AG09319 (cell line): ENCODE measurements at places on chromosomes 2 and 18.

GRCh38 chr2:12062053-12062395, 315.6 kb downstream of the LPIN1 start:
- no peak for DNase-seq

DNA sequence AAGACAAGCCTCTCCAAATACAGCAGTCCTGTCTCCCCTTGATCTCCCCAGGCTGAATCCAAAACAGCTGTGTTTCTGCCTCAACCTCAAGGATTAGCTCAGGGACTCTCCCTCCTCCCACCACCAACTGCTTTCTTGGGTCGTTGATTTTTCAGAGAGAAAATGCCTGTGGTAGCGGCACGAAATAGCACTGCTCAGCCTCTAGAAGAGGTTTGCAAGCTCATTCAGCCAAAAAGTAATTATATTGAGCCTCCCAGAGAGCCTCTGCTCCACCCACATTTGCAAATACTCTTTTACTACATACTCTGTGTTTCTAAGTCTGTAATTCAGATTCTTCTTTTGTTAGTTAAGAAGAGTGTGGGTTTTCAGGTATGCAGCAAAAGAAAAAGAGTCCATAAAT, 396.4 kb upstream of the TNP1 start:
- peak; percentile 78 for DNase-seq

DNA sequence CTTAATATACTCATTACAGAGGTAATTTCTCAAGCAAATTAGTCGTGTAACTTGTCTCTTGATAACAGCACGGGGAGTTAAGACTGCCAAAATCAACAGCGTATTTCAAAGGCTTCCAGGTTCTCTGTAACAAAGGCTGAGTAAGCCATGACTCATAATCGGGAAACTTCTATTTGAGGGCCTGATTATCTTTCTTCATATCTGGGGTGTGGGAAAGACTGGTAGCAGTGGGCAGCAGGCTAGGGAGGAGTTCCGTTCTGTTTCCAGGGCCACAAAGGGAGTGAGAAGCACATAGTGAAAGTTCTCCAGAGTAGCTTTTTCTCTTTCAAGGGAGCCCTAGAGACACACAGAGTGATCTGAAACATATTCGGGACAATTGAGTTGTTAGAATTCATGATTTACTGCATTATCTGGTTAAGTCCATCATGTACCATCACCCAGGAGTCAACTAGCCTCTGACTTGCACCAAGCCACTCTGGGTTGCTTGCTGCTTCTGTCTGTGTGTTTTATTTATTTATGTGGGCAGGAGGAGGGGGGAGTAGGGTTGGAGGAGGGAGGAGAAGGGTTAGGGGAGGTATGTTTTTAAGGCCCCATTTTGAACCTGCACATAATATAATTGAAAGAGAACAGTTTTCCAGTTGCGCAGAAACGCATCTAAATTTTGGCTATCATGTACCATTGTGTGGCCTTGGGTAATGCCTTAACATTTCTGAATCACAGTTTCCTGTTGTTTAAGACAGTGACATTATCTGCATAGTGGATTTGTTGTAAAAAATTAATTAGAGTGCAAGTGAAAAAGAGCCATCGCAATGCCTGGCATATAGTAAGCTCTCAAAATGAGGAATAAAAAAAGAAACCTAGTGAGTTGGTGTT, 80.5 kb upstream of the ITPRID2 start:
- peak; percentile 28 for DNase-seq

DNA sequence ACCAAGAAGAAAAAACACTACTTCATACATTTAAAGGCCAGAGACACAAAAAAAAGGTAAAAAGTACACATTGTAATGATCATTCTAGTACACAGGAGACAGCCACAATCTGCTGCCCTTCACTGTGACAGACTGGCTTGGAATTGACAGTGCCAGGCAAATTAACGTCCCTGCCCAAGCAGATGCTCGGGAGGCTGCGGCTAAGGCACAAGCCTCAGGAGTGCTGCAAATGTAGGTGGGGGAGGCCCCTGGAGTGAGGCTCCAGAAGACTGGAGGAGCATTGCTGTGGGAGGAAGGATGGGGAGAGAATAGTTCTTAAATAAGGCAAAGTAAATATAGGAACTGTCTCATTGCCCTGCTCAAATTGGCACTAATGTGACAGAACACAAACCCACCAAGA, 18.6 kb downstream of the ERCC3 start:
- DNase-seq = no peak

- no peak for DNase-seq
Observed at GRCh38 chr18:74665346-74665745, 67.7 kb downstream of the ZNF407 start.

DNA sequence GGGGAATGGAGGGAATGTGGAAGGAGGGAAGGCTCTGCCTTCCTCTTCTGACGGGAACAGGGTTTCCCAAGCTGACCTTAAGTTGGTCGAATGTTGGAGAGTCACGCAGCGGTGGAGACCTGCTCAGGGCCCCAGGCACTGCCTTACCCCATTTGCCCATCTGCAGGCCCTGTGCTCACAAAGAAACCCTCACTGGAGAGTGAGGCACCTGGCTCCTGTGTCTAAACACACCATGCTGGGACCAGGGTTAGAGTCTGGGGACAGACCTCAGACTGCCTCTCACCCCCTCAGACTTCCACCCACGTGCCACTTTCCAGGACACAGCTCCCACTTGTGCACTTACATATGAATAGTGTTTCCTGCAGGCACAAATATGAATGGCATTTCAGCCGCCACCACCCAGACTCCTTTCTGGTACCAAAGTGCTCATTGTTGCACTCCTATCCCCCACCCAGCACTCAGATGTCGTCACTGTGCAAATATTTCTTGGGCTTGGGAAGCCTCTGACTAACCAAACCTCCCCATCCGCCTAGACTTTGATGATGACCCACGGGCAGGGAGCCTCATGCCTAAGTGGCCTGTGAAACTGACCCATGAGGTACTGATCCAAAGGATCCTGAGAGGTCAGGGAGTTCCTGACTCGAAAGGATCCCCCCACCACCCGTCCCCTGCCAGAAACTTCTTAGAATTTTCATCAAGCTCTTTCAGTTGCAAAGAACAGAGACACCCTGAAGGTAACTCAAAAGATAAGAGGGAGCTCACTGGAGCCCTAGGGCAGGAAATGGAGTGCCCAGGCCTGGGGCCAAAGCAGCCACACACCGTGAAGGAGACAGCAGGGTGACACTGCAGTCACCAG, 78.3 kb downstream of the STPG4 start:
- peak; percentile 82 for DNase-seq

DNA sequence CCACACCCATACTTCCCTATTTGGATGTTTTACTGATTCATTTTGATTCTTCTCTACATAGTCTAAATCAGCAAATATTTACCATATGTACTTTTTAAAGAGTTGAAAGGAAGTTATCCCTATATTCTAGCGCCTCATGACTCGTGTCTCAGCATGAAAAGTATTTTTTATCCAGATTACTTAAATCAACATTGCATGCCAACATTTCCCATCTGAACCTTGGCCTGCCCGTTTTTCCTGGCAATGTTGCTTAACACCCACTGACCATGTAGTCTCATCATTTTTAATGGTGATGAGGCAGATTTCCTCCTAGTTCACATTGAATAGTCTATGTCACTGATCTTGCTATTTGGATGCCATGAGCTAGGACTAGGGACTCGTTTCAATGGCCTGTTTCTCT, 13.2 kb upstream of the SCYGR5 start:
- peak; percentile 12 for DNase-seq

GRCh38 chr2:238994876-238995275, 147.0 kb downstream of the TWIST2 start:
- DNase-seq = no peak

GRCh38 chr2:211494085-211494484, 937.7 kb downstream of the CPS1 start:
- DNase-seq = no peak

GRCh38 chr2:159209341-159210306, 76.9 kb downstream of the WDSUB1 start:
- DNase-seq = no peak
